ENCODE measurements at places on chromosomes 3 and 15. TPM values are rescaled to one million over a fixed set of nuclear protein-coding genes. Genes with fewer than 3 reads are reported as not detected.

GRCh38 chr3:24514119-24514518 is 19.5 kb upstream of the THRB start:
- no peak for DNase-seq

GRCh38 chr15:95018888-95019545 is 787.7 kb downstream of the MCTP2 start:
- DNase-seq, result no peak

GRCh38 chr3:190528706-190529105 is 14.8 kb downstream of the IL1RAP start:
- DNase-seq, result no peak

CPNE9 gene
- 4.4 TPM for total RNA-seq

GOLGA8S gene
- 0.11 TPM for total RNA-seq
